CD4-positive, alpha-beta T cell treated with Interleukin-6 at 100 ng/mL for 8 hours (primary cell): ENCODE measurements at places on chromosomes 6 and 20.
A peak's percentile ranks its signal among the peaks of the same experiment; 100 is the strongest.

- DNase-seq, result no peak
These were observed 3.3 kb downstream of the RAB22A start for GRCh38 chr20:58312836-58313235.

DNA sequence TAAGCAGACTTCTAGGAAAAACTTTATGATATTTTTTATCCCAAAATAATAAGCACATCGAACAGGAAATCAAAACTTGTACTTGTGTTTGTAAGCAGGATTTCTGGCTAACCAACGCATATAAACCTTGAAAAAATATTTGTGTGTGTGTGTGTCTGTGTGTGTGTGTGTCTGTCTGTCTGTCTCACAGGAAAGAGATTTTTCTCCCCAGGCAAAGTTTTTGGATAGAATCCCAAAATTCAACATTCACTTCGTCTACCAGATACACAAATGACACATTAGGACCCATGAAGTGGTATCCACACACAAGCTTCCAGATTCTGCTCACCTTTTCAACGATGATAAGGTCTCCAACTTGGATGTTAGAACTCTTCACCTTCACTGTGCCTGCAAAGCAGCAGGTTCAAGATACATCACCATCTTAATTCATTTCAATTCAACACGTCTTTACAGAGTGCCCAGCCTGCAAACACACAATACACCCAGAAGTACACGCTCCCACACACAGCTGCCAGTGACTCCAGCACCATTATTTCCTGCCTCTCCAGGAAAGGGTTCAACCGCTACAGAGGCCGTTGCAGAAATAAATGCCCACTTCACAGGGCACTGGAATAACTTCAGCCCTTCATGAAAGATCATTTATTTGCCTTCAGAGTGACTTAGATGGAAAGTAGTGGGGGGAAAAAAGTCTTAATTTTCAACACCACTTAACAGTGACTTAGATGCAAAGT, 70.9 kb downstream of the ATP9A start:
- DNase-seq, result no peak

DNA sequence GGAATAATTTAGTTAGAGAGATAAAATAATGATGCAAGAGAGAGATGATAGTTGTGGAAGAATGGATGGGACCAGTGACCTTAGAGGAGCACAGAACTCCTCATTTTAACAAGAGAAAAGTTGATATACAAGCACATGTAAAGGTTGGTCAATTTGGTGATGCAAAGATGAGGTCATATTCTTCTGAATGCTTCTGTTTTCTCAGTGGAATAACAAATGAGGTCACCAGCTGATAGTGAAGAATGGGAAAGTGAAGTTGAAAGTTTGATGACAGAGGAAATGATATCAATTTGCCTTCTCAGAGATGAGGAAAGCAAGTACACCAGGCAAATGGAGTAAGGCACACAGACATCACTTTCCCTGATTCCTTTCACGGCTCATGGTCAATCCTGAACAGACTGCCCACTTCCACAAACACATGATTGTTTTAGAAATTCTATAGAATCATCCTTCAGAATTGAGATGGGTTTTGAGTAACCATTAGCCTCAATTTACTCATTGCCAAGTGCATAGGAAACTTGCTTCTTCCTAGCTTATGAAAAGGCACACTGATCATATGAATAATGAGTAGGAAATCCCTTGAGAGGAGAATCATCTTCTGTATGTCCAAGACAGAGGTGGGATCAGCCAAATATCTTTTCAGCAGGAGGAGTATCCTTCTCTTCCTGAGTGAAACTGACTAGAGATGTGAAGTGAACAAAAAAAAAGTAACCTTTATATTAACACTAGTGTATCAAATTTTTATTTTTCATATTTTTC, 82.4 kb upstream of the TCF21 start:
- DNase-seq, result no peak

DNA sequence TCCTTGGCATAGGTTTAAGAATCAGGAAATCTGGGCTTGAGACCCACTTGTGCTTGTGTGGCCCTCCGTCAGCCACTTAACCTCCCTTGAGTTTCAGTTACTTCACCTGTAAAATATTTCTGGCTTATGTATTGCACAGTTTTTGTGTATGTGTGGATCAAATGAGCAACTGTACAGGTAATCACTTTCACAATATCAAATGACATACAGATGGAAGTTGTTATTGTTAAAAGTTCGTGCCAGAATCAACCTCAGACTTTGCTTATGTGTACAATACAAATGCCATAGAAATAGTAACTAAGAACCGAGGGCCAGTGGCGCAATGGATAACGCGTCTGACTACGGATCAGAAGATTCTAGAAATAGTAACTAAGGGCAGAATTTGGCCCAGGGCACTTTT, 65.6 kb upstream of the KIF13A start:
- no peak for DNase-seq

DNA sequence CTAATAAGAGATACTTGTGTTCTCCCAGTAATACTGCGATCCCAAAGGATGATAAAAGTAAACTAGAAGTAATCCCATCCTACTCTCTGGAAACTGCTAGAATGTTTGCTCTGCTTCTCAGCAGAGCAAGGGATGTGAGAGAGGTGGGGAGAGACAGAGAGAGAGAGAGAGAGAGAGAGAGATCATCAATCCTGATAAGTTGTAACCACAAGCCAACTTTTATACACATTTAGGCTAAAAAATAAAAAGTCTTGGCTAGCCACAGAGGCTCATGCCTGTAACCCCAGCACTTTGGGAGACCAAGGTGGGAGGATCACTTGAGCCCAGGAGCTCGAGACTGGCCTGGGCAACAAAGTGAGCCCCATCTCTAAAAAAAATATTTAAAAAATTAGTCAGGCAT, 16.0 kb upstream of the TRIM38 start:
- DNase-seq, result no peak

GRCh38 chr6:44725070-44725469, 337.6 kb downstream of the CDC5L start:
- no peak for DNase-seq

GRCh38 chr6:47023573-47023972, 18.6 kb downstream of the ADGRF1 start:
- DNase-seq, result no peak

DNA sequence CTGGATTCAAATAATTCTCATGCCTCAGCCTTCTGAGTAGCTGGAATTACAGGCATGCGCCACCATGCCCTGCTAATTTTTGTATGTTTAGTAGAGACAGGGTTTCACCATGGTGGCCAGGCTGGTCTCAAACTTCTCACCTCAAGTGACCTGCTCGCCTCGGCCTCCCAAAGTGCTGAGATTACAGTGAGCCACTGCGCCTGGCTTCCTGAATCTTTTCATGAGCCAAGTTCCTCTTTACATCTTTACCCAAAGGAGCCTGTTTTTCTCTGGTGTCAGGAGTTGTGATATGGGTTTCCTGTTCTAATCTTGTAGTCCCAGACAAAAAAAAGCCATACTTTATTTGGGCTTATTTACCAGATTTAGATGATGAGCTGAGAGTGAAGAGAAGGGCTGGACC, 34.4 kb downstream of the PCNA start:
- DNase-seq, result no peak

- no peak for DNase-seq
These were observed 21.6 kb upstream of the ASF1A start for GRCh38 chr6:118872318-118872717.

DNA sequence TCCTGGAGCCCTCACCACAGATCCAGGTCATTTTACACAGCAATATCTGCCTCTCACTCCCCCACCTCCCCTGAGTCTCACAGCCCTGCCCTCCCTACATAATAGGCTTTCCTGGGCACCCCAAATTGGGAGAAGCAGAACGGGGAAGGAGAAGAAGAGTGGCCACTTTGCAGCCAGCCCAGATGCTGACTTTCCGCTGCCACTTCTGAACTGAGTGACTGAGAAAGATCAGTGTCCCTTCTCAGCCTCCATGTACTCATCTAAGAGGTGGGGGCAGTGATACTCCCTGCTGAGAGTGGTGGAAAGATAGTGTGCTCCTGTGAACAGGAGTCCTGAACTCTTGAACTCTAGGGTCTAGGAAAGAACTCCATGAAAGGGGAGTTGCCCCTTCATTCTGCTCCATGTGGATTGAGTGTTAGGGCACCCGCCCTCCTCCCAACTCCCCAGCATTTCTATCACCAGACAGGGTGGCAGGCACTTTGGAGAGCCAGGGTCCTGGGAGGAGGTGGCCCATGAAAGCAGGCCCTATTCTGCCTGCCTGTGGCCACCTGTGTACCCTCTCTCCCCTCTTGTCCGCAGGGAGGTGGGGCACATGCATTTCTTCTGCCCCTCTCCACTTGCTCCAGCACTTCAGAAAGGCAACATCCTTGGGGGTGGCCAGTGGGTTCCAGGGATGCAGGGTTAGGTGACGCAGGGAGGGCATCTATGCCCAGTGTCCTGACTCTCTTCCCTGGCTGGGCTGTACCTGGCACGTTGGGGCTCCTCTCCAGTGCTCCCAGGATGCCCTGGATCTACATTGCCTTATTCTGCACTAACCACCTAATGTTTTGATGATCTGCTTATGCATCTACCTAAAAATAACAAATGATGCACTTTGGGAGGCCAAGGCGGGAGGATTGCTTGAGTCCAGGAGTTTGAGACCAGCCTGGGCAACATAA, 38.3 kb upstream of the MRPS18A start:
- no peak for DNase-seq

DNA sequence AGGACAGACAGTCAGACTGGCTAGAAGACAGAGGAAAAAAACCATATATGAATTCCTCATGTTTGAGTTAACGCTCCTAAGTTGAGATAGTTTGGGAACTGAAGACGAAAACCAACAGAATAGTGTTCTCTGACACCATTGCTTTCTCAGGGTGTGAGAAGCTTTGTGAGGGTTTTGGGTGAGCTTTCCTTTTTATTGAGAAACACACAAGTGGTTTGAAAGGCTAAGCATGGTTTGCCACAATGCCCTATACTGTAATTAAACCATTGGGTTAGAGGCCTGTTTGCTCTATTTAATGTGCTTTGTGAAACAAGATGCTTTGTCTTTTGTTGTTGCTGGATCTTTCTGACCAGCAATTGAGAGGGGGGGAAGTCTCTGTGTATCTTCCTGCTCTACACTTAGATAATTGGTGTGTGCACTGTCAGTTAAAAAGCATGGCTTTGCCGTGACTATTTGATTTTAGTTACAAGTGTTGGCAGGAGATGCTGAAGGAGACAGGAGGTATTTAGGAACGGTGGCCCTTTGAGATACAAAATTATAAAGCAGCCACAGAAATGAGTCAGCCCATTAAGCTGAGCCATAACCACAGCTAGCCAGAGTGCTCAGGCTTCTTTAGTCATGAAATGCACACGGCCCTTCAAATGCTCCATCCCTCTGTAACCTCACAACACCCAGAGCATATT, 273.0 kb upstream of the PREP start:
- no peak for DNase-seq

- DNase-seq, result peak; percentile 25
These were observed 33.2 kb upstream of the TAF8 start for GRCh38 chr6:42017021-42017643.

DNA sequence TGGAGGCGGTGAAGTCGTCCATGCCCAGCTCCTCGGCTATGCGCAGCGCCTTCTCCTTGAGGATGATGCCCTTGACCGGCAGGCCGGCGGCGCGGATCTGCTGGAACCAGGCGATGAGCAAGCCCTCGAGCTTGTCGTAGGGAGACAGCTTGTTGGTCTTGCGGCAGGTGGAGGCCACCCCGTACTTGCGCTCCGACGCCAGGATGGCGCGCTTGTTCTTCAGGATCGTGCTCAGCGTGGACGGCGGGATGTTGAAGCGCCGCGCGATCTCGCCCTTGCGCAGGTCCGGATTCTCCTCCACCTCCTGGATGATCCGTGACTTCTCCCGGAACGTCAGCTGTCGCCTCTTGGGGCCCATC, 435 bp downstream of the CENPB start:
- peak; percentile 32 for DNase-seq

- no peak for DNase-seq
These were observed 120.5 kb downstream of the MEI4 start for GRCh38 chr6:77773157-77773822.

- DNase-seq, result no peak
These were observed 72.5 kb downstream of the ARHGAP18 start for GRCh38 chr6:129637340-129638054.

DNA sequence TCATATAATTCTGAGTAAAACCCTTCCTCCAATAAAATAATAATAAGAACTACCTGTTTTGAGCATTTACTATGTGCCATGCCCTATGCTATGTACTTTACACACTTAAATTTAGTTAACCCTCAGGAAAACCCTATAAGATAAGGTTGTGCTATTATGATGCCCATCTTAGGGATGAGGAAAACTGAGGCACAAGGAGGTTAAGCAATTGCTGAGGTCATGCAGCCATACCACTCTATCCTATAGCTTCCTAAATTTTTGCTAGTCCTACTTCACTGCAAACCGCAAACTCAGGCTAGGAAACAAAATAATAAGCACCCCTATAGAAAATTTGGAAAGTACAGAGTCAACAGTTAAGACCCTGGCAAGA, 38.9 kb upstream of the GFOD1 start:
- no peak for DNase-seq

- DNase-seq, result no peak
These were observed 2.9 kb downstream of the GID8 start for GRCh38 chr20:62940875-62941274.

- DNase-seq, result no peak
These were observed 16.9 kb downstream of the SYTL3 start for GRCh38 chr6:158666628-158667359.

- DNase-seq, result no peak
These were observed 92.4 kb downstream of the COL12A1 start for GRCh38 chr6:75113446-75113845.

DNA sequence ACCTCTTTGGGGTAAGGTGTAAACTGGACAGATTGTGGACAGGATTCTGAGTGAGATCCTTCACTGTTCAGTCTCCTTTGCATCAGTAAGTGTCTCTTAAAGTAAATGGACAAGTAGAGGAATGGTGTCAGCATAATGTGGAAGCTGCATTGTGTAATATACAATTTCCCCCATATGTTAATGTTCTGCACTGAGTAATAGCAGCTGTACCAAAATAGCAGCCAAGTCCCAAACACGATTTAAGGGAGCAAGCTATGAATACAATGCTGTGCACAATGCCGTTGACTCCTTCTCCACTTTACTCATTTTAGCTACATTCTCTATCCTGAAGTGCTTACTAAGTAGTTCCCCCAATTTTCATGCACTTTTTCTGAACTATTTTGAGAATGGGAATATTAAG, 21.1 kb upstream of the TRIM26 start:
- no peak for DNase-seq

GRCh38 chr6:155106456-155107115, 111.5 kb downstream of the TIAM2 start:
- no peak for DNase-seq

DNA sequence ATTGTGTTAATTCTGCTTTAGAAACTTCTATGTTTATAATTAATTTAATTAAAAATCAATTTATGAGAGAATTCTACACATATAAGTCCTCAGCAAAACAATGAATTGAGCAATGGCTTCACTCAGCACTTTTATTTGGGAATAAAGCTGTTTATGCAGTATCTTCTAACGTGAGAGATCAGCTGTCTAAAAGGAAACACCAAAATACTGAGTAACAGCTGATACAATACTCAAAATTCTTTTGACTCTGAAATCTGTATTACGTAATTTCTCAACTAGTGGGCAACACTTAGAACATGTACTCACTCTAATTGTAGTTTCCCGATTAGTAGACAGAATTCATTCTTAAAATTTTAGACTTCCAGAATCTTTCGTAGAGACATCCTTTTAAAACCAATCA, 49.8 kb downstream of the MAP3K7 start:
- DNase-seq, result no peak
